ENCODE measurements at places on chromosomes 16 and 17.

DNA sequence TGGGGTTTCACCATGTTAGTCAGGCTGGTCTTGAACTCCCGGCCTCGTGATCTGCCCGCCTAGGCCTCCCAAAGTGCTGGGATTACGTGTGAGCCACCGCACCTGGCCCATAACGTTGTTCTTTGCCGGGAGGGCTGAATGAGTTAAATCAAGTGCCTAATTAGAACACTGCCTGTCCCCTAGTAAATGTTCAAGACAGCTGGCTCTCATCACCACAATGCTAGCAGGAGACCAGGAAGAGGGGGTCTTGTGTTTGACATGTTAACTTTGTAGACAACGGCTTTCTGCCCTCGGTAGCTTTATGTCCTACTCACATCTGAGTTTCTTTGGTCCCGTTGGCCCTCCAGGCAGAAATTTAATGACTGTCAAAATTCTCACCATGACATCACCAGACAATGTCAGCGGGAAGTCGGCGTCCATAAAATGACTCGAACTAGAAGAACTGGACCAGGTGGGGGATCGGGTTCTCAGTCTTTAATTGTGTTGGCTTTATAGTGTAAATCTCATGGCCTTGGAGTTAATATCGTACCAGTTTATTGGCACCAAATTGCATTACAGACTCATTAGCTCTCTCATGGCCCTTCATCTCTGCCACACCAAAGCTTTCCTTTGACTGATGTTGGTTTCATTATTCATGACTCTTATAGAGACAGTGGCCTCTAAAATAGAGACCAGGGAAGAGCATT, 11.4 kb upstream of the ITPRIPL2 start:
- no peak for DNase-seq

DNA sequence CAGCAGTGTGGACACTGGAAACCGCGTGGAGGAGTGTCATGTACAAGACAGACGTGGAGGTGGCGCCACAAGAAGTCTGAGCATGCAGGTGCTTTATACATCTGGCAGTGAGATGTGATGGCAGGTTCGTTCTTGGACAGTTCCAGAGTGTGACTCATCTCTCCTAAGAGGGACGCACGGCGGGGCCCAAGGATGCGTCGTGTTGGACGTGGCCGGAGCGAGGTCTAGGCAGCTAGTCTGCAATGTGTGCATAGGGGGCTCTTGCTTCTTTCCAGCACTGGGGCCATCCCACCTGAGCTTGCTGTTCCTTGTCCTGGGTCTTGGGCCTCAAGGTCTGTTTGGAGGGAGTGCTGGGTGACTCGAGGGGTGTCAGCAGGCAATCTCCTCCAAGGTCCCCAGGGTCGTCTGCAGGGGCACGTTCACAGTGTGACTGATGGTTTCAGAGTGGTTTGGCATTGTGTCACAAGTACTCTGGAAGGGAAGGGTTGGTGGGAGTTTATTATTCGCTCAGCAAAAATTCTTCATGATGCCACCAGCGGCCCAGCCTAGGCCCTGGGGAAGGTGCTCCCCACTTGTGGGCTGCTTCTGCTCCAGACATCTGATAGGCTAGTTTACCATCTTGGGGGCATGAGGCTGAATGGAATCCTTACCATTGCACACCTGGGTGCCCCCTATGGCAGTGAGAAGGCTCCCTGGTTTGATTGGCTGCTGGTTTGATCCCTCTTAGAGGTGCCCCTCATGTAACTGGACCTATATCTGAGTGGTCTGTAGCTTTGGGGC, 22.1 kb downstream of the SPACA3 start:
- no peak for DNase-seq

- DNase-seq: no peak
Observed at GRCh38 chr16:89593841-89594240, 18.3 kb downstream of the CPNE7 start.

DNA sequence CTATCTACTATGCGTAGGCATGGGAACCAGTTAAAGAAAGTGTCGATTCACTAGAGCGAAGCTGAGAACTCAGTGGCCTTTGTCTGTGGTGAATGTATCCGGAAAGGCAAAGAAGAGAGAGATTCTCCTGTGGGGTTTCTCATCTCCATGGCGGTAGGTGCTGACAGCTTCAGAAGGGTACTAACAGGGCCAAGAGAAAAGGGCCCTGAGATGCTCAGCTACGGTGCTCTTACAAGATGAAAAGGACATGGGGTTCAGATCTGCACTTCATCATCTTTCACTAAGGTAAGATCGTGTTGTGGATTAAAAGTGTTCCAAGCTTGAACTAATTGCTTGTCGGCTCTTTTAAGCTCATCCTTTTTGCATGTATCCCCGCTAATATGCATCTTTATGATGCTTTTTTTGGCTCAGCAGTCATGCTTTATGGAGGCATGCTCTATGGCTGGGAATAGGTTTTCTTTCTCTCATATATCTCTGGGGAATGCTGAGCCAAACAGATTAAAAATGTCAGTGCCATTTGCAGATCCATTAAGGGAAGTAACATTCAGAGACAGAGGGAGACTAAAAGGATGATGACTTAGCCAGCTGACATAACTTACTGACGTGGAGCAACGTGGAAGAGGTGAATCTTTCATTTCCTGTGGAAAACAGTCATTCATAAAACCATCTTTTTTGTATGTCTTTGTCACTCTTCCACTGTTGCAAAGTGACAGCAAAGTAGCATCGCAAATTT, 29.9 kb downstream of the KCNJ16 start:
- DNase-seq: peak; percentile 8

DNA sequence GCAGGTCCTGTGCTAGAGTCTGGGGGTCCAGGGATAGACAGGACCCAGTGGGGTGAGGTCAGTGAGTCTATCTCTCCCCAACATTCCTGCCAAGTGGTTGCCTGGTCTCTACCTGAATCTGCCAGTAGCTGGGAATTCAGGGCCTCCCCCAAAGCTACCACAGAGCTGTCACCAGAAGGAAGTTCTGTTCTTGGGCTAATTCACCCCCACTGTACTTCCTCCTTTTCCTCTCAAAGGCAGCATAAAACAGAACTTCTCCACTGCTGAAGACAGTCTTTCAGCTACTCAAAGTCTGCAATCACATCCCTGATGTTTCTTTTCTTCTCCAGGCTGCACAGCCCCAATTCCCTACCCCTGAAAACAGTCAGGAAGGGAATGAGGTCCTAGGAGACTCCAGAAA, 8.7 kb downstream of the CAMTA2 start:
- DNase-seq: no peak

GRCh38 chr17:3030096-3030495, 33.3 kb downstream of the OR1D5 start:
- peak; percentile 66 for DNase-seq

DNA sequence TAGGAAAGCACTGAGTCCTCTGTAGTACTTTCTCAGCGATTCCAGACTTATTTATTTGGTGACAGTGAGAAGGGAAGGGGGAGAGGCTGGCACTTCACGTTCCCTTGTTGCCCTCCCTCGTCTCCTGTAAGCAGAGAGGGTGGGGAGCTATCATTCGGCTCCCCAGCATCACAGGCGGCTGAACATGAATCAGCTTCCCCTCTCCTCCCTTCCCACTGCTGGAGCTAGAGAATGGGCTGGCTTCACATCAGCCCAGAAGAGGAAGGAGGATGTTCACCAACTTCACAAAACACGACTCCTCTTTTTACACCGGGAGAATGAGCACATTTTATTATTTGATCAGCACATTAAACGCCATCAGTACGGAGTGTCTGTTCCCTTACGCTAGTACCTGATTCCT, 6.7 kb upstream of the CMIP start:
- DNase-seq: no peak

DNA sequence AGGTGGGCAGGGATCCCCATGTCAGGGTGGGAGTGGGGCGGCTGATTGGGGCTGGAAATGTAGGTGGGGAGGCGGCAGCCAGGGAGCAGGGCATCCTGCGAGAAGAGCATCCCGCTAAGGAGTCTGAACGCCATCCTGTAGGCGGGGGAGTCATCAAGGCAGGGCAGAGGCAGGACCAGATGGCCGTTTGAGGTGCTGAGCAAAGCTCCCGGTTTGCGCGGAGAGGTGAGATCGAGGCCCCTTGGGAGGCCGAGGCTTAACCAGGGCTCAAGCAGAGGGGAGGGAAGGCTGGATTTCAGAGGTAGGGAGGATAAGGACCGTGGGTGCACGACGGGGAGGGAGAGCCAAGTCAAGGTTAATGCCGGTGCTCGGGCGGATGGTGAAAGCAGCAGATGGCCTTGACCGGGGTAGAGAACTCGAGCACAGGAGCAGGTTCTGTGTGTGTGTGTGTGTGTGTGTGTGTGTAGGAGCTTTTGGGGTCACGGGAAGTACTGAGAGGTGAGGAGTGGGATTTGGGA, 472 bp upstream of the NME2 start:
- peak; percentile 37 for DNase-seq

DNA sequence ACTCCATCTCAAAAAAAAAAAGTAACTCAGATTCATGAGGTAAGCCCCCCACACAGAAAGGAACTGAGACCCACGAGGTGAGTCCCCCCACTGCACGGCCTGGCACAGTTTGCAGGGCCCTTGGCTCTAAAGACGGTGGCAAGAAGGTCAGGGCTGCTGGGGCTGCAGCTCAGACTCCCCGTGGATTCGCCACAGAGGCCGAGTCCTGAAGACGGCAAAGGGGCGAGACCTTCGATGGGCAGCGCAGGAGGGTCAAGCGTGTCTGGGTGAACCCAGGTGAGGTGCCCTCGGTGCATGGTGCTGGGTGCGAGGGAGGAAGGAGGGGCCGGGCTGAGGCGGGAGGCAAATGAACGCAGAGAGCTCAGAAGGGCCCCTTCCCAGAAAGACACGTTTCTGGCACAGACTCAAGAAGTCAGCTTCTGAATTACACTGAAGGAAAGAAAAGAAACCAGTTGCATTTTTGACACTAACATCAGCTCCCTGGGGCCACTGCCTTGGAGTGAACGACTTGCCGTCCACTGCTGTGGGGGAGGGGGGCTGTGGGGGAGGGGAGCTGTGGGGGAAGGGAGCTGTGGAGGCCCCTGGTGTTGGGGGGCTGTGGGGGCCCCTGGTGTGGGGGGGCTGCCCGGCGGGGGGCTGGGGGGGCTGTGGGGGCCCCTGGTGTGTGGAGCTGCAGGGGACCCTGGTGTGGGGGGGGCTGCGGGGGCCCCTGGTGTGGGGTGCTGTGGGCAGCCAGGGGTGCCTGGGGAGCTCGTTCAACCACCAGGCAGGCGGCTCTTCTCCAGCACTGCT, 69.8 kb upstream of the METRNL start:
- no peak for DNase-seq

DNA sequence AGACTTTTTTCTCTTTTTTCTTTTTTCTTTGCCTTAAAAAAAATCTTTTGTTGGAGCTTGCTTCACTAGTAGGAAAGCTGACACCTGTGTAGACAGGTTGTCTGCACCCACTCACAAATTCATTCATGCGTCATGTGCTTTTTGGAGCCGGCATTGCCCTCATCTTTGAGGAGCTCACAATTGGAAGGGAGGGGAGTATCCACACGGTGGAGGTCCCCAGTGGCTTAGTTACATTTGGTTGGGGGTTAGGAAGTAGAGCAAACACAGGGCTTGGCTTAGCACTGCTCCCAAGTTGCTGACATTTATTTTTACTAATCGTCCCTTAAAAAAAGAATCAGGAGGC, 18.7 kb upstream of the MEIOB start:
- DNase-seq: no peak

GRCh38 chr17:20966870-20967269, 75.9 kb downstream of the USP22 start:
- no peak for DNase-seq

- no peak for DNase-seq
Observed at GRCh38 chr17:37064206-37064605, 115.5 kb downstream of the AATF start.

DNA sequence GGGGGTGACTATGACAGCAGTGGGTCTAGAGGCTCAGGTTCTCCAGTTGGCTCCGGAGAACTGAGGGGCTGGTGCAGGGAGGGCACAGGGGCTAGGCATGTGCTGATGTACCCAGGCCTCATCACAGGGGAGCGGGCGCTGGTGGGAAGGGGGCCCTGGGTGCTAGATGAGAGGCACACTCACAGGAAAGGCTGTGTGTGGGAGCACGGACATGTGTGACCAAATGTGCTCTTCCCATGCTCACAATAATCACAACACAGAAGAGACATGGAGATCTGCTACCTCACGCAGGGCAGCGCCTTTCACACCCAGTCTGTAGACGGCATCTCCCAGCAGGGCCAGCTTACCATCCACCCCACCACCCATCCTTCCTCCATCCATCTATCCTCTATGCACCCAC, 17.4 kb upstream of the RASD1 start:
- no peak for DNase-seq

- DNase-seq: no peak
Observed at GRCh38 chr16:57759131-57759530, 23.6 kb downstream of the KATNB1 start.

- DNase-seq: no peak
Observed at GRCh38 chr17:74478420-74479100, 12.1 kb downstream of the CD300A start.

All from astrocyte (in vitro differentiated cells and primary cell).